Lower lobe of right lung (tissue), 2 donors: ENCODE measurements at places on chromosomes 5 and 9. TPM values are rescaled to one million over a fixed set of nuclear protein-coding genes. Genes with fewer than 3 reads are reported as not detected.

DNA sequence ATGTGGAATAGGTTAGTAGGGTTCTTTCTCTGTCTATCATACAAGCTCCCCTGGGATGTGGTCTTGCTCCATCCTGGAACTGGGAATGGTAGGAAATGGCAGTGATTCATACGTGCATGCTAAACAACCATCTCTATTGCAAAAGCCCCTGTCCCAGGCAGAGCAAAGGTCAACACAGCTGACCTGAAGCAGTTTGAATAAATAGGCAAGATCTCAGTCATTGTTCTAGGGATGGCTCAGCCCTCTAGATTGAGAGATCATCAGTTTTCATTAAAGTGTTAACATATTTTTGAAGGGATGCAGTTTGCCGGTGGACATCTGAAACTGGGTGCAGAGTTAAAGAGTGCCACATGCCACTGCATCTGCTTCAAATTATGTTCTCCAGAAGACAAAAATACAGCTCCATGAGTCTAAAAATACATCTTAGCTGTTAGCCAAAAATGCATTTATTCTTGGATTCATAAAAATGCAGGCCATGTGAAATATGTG, 224.1 kb downstream of the ESM1 start:
- DNase-seq: no peak

DNA sequence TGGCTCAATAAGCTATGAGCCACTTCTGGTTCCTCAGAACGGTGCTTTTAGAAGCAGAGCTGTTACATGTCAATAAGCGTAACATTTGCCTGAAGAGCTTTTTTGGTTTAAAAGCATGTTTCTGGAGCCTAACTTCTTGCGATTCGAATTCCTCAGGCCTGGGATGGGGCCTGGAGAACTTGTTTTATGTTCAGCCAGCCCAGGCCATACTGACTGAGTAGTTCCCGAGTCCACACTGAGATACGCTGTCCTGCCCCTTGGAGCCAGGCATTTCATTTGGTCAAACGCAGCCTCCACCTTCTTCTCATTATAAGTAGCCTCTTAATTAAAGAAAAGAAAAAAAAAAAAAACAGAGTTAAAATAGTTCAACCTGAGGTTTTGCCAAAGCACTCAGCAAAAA, 260.6 kb upstream of the ANKRD55 start:
- DNase-seq: no peak

Gene ST8SIA4
- total RNA-seq: 20.5 TPM

- DNase-seq: no peak
These were observed 640 bp downstream of the SURF4 start for GRCh38 chr9:133375116-133375723.

Gene NREP
- 21.6 TPM for total RNA-seq

DNA sequence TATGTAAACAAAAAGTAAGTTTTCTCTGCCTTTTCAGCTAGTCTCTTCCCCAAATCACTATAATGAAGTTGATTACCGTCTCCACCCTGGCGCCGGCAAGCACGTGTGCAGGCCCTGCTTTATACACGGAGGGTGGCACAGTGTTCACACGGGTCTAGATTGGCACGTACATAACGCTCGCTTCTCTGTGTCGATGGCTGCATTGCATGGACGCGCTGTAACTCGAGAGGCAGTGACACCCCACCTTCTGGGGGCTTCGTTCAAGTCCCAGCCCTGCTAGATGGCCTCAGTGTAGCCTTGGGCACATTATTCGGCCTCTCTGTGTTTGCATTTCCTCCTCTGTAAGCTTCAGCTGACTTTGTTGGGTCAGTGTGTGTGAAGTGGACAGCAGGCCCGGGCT, 223.9 kb downstream of the FANCC start:
- DNase-seq: no peak

DNA sequence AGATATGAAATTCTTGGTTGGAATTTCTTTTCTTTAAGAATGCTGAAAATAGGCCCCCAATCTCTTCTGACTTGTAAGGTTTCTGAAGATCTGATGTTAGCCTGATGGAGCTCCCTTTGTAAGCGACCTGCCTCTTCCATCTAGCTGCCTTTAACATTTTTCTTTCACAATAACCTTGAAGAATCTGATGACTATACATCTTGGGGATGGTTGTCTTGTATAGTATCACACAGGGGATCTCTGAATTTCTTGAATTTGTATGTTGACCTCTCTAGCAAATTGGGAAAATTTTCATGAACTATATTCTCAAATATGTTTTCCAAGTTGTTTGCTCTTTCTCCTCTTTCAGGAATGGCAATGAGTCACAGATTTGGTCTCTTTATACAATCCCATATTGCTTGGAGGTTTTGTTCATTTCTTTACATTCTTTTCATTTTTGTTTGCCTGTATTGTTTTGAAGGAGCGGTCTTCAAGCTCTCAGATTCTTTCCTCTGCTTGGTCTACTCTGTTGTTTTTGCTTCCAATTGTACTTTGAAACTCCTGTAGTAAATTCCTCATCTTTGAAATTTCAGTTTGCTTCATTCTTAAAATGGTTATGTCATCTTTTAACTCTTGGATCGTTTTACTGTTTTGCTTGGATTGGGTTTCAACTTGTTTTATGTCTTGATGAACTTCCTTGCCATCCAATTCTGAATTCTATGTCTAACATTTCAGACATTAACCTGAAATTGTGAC, 245.2 kb upstream of the TARS1 start:
- no peak for DNase-seq

DNA sequence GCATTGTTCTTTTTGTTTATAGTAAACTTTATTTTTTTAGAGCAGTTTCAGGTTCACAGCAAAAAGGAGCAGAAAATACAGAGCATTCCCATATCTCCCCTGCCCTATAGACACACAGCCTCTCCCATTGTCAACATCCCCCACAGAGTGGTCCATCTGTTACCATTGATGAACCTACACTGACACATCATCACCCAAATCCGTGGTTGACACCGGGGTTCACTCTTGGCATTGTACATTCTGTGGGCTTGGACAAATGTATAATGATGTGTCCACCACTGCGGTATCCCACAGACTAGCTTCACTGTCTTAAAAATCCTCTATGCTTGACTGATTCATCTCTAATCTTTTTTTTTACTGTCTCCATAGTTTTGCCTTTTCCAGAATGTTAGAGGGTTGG, 120.7 kb upstream of the SPATA31C2 start:
- no peak for DNase-seq

GRCh38 chr5:68347536-68347935, 132.0 kb downstream of the PIK3R1 start:
- DNase-seq: no peak

Gene ARHGEF37
- total RNA-seq: 13.5 TPM

Gene NRG2
- 1.6 TPM for total RNA-seq

Gene PCDHGB6
- total RNA-seq: 7.7 TPM
